DMS 273 treated with DMSO at 0.1 percent for 48 hours (cell line): ENCODE measurements at places on chromosomes 1 and 21.

DNA sequence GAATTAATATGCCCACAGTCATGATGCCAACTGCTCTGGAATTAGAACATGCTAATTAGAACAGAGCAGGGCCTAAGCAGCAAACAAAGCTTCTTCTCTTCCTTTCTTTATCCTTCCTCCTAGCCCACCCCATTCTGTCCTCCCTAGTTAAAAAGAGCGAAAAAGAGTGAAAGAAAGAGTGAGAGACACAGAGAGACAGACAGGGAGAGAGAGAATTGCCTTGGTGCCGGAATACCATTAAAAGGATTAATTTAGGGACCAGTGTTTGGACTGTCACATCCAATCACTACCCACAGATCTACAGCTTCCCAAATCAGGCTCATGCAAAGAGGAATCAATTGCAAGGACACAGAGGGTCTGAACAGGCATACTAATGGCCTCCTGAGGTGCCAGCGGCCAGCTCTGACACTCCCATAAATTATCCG lies 7.0 kb downstream of the ERI3 start:
- no peak for DNase-seq

DNA sequence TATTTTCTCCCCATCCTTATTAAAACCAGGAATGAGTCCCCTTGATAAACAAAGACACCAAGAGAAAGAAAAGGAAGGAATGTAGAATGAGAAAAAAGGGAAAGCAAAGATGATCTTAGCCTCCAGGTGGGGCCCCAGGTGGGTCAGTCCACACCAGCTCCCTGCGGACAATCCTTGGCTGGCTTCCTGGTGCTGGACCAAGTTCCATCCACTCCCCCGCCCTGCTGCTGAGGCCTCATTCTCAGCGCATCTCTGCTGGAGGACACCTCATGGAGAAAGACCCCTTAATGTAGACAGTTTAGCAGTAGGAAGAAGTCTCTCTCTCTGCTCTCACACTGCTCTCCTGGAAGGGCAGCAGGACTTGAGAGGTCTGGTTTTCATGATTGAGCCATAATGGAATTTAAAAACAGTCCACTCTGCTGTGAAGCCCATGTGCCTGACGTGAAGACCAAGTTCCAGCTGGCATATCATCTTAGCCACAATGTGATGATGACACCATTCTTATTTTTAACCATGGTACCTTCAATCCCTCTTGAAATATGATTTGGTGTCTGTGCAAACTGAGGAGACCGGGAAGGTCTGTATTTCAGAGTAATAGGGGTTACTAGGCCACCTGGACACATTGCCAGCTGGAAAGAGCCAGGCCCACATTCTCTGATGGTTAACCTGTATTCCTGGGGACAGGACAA lies 83.1 kb downstream of the WLS start:
- no peak for DNase-seq

DNA sequence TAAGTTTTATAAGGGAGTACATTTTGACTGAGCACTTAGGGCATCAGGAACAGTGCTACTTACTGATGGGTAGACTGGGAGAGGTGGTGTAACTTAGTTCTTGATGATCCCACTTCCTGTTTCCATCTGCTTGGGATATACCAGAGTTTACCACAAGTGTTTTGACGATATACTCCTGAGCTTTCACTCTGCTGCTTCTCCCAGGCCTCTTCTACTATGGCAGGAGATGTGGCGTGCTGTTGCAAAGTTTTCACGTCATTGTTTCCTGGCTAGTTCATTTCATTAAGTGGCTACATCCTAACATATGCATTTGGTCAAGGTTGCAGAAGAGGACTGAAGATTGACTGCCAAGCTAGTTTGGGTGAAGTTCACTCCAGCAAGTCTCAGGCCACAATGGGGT lies 41.3 kb upstream of the LAMC2 start:
- DNase-seq: no peak

GRCh38 chr21:42597487-42598158 lies 55.8 kb upstream of the PDE9A start:
- DNase-seq: no peak

DNA sequence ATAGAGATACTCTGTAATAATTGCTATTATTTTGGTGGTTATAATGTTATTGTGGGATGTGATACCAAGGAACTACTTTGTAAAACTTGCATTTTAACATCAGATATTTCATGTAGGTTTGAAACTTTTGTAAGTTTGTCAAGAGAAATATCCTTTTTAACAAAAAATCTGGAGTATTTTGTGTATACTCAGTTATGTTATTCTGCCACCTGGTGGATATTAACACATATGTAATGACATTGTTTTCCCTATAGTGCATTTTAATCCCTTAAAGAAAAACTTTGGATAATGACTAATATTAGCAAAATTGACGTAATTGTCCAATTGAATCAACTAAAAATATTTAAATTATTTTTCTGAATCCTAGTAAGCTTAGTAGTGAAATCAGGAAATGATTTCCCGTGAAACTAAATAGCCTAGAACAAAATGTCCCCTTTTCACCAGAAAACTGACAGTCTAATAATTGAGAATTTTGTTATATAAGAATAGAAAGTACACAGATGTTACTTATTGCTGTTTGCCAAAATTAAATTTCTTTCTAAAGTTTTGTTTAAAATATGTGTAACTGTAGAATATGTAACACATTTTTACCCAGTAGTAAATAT lies 39.6 kb downstream of the KCTD3 start:
- no peak for DNase-seq

GRCh38 chr1:158290321-158290844 lies 660 bp downstream of the CD1C start:
- DNase-seq: no peak

DNA sequence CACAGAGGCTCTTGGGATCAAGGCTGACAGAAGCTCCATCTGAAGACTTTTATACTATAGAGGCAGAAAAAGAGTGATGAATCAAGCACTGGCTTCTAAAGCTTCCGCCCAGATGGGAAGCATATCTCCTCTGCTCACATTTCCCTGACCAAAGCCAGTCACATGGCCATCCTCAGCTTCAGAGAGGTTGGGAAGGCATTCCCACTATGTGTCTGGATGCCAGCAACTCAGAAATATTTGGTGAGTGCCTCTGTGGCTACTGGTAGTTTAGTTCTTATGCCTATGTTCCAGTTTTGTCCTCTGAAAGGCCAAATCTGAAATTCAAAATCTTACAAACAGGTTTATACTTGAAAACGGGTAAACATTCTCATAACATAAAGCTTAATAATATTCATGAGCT lies 9.9 kb upstream of the DISC1 start:
- no peak for DNase-seq

DNA sequence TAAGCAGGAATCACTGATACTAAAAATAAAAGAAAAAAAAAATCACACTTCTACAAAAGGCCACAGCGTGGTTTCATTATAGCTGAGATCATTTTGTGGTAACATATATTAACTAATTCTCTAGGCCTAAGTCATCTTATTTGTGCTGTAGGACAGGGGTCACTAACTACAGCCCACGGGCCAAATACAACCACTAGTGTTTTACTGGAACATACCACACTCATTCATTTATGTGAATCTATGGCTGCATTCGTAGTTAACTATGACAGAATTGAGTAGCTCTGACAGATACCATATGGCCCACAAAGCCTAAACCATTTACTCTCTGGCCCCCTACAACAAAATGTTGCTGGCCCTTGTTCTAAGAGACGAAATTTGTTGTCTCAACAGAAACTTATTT lies 224.4 kb downstream of the VAV3 start:
- DNase-seq: no peak

GRCh38 chr1:183871142-183871541 lies 66.2 kb downstream of the RGL1 start:
- no peak for DNase-seq

DNA sequence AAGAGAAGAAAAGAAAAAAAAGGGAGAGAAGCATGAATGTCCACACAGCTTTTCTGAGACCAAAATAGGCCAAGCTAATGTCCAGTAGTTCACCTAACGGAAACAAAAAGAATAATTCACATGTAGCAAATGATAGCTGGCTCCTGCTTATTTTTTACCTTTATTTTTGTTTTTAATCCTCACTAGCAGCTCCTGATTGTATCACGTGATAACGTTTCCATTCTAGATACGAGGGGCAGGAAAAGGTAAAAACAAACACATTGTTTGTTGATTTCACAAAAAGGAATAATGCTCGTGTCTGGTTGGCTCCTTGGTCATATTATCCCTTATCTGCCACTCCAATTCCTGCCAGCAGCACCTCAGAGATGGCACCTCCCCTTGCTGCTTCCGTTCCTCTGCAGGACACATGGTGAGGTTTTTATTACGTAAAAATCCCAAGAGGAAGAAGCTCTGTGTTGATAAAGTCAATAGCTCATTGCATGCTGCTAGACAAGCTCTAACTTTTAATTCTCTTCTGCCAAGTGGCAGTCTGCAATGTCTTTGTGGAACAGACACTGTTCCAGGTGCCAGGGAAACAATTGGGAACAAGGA lies 201.7 kb downstream of the CRB1 start:
- DNase-seq: no peak

- no peak for DNase-seq
These were observed 62.7 kb downstream of the ITPKB start for GRCh38 chr1:226676381-226676780.

DNA sequence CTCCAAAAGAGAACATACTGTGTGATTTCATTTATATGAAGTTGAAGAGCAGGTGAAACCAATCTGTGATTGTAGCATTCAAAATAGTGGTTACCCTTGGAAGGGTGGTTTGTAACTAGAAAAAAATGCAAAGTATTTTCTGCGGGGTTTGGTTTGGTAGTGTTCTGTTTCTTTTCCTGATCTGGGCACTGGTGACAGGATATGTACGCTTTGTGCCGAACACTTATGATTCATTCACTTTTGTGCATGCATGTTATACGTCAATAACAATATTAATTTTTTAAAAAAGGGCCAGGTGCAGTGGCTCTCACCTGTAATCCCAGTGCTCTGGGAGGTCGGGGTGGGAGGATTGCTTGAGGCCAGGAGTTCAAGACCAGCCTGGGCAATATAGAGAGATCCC lies 63.8 kb downstream of the CD34 start:
- DNase-seq: no peak

DNA sequence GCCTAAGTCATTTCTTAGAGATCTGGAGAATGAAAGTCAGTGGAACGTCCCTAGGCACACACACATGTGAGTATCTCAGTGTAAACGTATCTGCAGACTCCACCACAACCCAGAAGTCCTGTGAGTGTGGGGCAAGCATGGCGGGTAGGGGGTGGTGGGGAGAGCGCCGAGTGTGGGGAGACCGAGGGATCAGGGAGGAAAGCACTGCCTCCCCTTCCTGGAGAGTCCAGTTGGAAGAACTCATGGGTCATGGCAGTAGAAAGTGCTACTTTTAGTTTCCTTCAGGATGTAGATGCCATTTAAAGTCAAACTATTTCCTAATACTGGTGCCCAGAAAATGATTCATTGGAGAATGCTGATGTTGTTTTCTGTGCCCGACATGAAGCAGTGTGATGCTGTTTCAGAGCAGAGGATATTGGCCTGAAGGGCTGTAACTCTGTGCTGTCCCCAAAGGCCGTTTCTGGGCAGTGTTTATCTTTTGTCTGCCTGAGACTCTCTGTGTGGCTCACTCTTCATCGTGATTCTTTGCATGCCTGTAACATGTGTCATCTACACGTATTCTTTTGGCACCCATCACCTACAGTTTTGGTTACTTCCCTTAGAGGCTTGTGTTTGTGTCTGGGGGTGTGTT lies 45.7 kb upstream of the TSPAN2 start:
- no peak for DNase-seq

- no peak for DNase-seq
These were observed 17.6 kb downstream of the SYNJ1 start for GRCh38 chr21:32710069-32710784.

GRCh38 chr21:38273745-38274542 lies 17.2 kb downstream of the KCNJ15 start:
- DNase-seq: no peak

- no peak for DNase-seq
These were observed 25.4 kb downstream of the NFASC start for GRCh38 chr1:204896023-204896422.

GRCh38 chr1:3422638-3423037 lies 31.8 kb upstream of the ARHGEF16 start:
- no peak for DNase-seq

DNA sequence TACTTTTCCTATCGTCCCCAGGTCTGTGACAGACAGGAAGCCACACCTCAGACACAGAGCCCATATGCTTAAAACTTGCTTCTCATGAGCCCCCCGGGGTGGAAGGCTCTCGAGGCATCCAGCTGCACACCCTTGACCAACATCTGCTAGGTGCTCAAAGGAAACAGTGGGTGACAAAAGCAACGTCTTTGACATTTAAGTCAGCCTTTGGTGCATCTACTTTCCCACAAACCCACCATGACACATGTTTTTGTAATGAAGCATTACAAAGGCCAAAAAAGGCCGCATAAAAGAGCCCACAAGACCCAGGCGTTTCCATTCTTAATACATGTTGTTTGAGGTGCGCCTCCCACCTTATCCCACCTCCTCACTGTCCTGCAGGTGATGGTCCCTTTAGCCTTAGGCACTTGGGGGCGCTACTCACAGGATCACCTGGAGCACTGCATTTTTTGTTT lies 11.8 kb upstream of the FASLG start:
- DNase-seq: no peak

- DNase-seq: peak; percentile 45
These were observed 195.7 kb downstream of the MIS18A start for GRCh38 chr21:32083197-32083596.

GRCh38 chr1:22738522-22738921 lies 27.9 kb downstream of the EPHB2 start:
- DNase-seq: no peak

DNA sequence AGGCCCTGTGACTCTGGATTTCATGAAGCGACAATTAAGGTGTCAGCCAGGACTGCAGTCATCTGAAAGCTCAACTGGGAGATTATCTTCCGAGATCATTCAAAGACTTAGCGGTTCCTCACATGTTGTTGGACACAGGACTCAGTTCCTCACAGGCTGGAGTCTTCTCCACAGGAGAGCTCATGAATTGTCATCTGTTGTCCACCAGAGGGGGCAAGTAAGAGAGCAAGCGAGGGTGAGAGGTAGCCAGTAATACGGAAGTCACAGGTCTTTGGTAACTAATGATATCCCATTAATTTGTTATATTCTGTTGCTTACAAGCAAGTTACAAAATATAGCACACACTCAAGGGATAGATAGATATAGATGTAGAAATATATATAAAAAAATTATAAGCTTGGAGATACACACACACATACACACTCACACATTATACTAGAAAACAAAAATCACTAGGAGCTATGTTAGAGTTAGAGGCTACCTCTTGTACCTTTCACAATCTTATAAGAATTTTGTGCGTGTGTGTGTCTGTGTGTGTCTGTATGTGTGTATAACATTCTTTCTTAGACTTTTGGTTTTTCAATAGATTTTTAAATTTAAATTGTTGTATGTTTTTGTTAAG lies 1695.3 kb downstream of the BRINP3 start:
- no peak for DNase-seq

GRCh38 chr1:41523071-41523470 lies 38.6 kb upstream of the EDN2 start:
- no peak for DNase-seq

DNA sequence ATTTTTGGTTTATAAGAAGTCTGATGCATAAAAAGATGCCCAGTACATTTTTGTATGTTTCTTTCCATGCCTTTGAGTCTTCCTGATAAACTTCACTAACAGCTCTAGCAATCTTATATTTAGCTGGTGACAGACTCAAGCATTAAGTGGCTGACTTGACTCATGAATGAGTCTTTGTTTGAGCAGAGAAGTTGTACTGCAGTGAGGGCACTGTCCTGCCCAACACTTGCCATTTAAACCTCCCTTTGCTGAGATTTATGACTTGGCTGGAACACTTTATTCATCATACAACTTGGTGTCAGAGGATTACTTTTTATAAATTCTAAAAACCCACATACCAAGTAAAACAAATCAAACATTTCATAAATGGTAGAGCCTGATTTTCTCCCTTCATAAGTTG lies 14.6 kb upstream of the CAMSAP2 start:
- no peak for DNase-seq

GRCh38 chr1:159928491-159929050 lies 3.3 kb upstream of the TAGLN2 start:
- no peak for DNase-seq
